Activated T-helper 1 cell treated with Interleukin-2 at 50 U/mL for 16 hours (primary cell): ENCODE measurements at places on chromosomes 5 and 9.

GRCh38 chr5:100858987-100859545 lies 44.0 kb downstream of the ST8SIA4 start:
- no peak for DNase-seq

- no peak for DNase-seq
These were observed 265.3 kb upstream of the GAS1 start for GRCh38 chr9:87212605-87213021.

- no peak for DNase-seq
These were observed 220.0 kb downstream of the GLIS3 start for GRCh38 chr9:4079906-4080305.

DNA sequence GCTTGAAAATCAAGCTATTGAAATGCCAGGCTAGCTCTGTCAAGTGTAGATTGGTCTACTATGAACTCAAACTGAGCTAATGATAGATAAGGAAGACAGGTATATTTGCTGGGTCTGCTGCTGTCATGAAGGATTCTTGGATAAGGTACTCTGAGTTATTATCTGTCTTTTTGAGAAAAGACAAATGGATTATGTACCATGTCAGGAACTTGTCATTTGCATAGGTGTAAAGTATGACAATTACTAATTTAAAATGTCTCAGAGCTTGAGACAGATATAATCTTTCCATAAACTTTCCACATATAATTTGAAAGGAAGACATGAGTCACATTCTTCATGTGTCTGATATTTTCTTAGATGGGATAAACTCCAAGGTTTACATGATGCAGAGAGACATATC lies 594.1 kb upstream of the PTPRD start:
- DNase-seq, result no peak

DNA sequence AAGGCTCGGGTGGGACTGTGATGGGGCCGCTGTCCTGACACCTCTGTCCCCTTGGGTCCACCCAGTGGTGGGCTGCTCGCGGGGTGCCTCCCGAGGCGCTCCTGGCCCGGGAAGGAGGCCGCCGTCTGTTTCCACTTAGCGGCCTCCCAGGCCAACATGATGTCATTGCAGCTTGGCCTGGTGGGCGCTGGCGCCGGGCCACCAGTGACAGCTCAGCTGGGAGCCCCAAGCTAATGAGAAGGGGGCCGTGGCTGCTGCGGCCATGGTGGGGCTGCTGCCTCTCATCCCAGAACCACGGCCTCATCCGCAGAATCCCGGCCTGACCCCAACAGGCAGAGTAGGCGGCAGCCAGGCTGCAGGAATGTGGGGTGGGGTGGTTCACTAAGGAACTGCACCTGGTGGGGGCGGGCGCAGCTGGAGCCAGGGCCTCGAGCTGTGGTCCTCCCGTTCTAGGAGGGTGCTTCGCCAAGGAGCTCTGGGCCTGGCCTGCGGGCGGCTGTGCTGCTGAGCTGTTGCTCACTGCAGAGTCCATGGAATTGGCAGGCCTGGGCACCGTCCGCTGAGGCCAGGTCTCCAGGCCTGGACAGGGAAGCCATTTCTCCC lies 123.5 kb upstream of the COL5A1 start:
- DNase-seq, result no peak

- DNase-seq, result peak; percentile 73
These were observed 40.8 kb downstream of the NAIF1 start for GRCh38 chr9:128026255-128026772.

- peak; percentile 16 for DNase-seq
These were observed 24.5 kb upstream of the MVB12B start for GRCh38 chr9:126301985-126302603.

DNA sequence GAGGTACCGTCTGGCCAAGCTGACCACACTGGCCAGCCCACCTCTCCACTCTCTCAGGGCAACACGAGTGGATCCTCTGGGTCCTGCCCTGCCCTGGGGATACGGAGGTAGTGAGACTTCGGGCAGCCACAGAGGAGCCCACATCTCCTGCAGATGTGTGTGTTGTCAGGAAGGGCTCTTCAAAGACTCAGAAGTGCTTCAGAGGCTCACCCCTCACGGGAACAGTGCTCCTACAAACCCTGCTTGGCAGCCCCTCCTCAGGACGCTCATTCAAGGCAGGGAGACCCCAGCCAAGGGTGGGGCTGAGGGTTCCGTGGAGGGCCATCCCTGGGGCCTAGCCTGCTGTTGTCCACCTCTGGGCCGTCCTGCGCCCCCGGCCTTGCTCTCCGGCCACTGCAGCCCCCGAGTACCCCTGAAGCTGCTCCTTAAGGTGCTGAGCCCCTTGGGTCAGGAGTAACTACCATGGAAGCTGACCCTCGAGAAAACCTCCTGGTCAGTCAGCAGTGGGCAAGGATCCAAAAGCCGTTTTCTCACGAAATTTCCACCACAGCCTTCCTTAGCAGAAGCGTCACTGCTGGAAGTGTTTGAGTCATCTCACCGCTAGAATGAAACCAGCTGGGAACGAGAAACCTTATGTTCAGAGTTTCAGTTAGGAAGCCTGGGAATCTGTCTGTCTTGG lies 23.2 kb upstream of the LRRC14B start:
- DNase-seq, result no peak

- no peak for DNase-seq
These were observed 38.2 kb downstream of the ETF1 start for GRCh38 chr5:138504799-138505198.

DNA sequence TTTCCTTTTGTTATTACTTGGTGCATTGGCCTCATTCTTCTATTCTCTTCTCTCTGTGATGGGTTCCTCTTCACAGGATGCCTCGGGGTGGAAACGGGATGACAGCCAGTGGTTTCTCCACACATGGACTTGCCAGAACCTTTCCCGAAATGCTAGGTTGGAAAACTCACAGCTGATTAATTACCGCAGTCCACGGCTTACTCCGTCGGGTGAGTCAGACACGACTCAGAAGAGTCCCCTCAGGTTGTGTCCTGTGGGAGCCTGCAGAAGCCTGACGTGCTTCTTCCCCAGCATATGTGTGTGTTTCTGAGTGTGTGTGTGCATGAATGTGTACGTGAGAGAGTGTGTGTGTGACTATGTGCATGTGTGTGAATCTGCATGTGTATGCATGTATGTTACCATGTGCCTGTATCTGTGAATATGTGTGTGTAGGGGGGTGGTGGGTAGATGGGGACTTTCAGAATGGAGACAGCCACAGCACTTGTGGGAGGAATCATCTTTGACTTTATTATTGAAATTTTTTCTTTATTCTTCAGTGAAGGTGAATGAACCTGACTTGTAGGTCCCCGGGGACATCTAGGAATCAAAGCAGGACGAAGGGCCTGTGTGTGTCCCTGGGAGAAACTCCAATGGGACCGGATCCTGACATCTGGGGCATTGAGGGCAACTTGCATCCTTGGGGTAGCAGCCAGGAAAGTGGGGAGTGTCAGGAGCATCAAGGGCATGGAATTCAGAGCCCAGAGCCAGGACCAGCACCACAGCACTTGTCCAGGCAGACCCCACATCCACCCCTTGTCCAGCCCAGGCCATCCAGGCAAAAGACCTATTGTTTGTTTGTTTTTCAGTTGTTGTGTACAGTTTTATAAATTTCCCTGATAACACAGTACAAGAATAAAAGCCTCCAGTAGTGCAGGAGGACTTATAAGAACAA lies 21.9 kb upstream of the MED10 start:
- DNase-seq, result no peak

GRCh38 chr5:69432412-69433206 lies 17.7 kb downstream of the MARVELD2 start:
- DNase-seq, result no peak

DNA sequence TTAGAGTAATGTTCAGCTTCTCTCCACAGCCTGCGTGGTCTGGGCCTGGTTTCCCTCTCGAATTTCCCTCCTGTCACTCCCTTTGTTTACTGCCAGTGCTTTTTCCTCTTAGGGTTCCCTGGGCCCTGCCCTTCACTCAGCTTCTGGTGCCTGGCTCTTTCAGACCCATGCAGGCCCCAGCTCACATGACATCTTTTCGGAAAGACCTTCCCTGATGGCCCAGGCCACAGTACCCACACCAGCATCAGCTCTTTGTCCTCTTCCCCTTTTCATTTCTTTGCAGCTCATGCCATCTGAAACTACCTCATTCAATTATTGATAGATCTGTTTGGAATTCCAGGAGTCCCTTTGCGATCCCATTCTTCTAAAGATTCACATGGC lies 68.1 kb upstream of the ABL1 start:
- no peak for DNase-seq

- no peak for DNase-seq
These were observed 482.7 kb upstream of the C9orf72 start for GRCh38 chr9:28056006-28056405.

- no peak for DNase-seq
These were observed 6.6 kb upstream of the RNF20 start for GRCh38 chr9:101527066-101527465.

- DNase-seq, result no peak
These were observed 11.3 kb downstream of the RGS14 start for GRCh38 chr5:177368869-177369644.

DNA sequence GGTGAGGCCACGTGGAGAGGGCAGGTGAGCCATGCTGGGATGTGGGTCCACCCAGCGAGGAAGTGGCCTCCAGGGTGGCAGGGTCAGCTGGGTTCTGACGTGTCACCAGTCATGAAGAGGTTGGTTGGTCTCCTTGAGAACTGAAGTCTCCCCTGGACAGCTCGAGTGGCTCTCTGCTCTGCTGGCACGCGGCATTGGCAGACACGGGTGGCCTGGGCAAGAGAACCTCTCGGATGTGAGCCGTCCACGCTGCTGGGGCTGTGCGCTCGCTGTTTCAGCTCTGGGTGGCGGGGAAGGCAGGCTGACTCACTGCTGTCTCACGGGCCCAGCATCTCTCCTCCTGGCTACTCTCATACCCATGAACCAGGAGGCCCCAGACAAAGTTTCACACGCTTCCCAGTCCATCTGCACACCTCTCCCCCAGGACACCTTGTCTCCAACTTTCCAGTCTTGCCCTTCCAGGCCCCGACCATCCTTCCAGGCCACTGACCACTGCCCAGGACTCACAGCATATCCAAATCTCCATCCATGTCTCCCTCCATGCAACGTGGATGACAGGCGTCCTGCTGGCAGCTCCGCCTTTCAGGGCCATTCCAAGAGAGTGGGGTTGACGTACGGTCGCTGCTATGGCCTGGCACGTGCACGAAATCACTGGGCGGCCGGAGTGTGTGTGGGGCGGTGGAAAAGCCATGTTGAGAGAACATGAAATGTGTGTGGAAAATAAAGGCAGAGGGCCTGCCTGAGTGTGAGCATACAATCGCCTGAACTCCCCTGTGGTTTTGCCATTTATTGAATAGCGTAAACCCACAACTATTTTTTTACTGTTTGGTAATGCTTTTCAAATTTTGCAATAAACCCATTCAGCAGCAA lies 145.0 kb upstream of the COL5A1 start:
- no peak for DNase-seq

DNA sequence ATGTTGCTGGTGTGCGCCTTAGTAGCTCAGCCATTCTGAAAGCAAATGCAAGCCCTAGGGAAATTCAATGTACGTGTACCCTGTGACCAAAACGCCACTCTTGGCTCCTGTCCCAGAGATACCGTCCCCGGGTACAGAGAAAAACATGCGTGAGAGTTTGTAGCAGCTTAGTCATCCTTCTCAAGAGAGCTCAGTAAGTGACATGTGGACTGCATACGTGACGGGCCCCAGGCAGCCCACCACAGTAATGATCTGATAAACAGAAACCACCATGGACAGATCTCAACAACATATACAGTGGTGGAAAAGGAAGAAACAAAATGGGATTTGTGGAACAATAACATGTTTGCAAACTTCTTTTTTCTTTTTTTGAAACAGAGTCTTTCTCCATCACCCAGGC lies 45.1 kb downstream of the S1PR3 start:
- DNase-seq, result no peak

- DNase-seq, result no peak
These were observed 613.7 kb upstream of the CDH18 start for GRCh38 chr5:20601678-20602100.

GRCh38 chr9:7011395-7012067 lies 253.8 kb downstream of the KDM4C start:
- no peak for DNase-seq

GRCh38 chr5:60339691-60340201 lies 360.2 kb downstream of the DEPDC1B start:
- DNase-seq, result no peak

DNA sequence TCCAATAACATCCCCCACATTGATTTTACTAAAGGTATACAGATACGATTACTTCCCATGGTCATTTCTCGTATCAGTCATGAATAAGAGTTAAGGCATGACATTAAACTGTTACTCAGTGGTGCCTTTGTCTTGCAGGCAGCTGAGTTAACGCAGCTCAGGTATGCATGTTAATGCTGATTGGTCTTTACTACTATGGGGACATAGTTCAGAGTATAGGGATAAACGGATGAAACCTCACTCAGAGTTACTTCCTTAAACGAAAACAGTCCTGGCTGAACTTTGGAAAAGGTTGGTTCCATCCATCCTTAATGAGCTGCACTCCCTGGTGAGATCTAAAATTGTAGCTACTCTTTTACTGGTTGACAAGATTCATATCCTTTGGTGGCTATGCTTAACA lies 87.0 kb downstream of the ACTL7B start:
- no peak for DNase-seq

DNA sequence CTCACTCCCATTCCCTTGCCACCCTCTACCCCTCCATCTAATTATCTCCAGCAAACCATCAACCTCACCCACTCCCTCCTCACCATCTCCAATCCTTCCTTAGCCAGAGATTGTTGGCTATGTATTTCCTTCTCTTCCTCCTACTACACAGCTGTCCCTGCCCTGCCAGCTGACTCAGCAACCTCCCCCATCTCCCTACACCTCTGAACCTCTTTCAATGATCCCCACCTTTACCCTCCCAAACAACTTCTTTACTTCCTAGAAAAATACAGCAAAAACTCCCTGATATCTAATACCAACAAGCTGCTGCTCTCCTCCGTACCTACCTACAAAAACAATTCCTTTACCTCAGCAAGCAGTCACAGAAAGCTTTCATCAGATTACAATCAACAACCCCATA lies 37.3 kb downstream of the SPTLC1 start:
- DNase-seq, result no peak

GRCh38 chr9:121822093-121823085 lies 171.0 kb downstream of the DAB2IP start:
- no peak for DNase-seq

DNA sequence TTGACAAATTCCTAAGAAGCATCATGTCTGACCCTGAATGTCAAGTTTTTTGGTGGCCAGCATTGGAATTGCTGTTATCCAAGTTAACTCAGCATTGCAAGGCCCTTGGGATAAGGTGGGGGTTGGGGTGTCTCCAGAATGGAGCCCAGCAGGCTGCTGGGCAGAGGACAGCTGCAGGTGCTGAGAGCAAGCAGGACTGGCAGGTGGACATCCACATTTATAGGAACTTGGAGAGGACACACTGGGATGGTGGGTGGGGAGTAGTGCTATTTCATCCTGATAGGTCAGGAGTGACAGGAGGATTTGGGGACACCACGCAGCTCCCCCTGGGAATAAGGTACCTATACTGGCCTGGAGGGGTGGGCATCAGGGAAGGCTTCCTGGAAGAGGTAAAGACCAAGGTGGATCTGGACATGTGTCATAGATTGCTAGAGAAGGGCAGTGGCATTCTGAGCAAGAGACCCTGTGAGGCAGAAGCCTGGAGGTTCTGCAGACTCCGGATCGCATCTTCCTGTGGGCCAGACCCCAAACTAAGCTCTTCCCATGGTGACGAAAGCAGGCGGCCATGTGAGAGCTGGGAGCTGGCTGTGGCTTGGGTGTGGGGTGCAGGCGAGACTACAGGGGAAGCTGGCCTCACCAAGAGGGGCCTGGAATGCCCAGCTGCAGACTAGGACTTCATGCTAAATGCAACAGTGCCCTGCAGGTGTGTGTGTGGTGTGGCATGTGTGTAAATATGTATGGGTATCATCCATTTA lies 148.1 kb downstream of the RGS3 start:
- no peak for DNase-seq
